GM18507 (cell line): ENCODE measurements at places on chromosomes 13 and 19.

DNA sequence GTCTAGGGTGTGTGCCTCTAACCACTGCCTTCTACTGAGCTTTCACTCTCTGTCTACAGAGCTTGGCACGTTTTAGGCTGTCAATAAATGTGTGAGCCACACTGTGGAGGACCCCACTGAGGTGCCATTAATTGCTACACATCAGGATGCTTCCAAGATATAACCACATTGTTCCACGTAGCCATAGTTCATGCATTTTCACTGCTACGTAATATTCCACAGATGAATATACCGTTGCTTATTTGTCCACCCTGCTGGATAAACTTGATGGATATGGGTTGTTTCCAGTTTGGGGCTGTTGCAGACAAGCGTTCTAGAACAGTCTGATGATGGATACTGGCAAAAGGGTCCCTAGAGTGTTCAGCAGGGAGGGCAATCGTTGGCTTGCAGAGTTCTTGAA lies 11.3 kb upstream of the NUMBL start:
- DNase-seq: no peak

GRCh38 chr19:35457173-35457572 lies 9.1 kb downstream of the FFAR2 start:
- no peak for DNase-seq

DNA sequence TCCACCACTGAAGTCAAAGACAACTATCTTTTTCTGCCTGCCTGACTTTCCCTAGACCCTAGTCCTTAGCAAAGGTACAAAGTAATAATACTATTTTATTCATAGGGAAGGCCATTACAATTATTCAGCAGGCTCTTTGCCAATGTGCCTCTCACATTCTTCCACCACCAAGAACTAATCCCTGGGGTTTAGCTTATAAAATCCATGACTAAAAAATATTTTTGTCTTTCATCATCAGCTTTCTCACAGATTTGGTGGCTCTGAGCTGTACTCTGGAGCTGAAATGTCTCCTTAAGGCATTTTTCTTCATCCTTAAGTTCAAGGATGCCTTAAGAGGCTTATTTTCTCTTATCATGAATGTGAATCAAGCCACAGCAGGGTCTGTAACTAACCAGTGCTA lies 96.1 kb downstream of the OXGR1 start:
- no peak for DNase-seq

GRCh38 chr19:33957804-33958203 lies 161.1 kb downstream of the KCTD15 start:
- no peak for DNase-seq

DNA sequence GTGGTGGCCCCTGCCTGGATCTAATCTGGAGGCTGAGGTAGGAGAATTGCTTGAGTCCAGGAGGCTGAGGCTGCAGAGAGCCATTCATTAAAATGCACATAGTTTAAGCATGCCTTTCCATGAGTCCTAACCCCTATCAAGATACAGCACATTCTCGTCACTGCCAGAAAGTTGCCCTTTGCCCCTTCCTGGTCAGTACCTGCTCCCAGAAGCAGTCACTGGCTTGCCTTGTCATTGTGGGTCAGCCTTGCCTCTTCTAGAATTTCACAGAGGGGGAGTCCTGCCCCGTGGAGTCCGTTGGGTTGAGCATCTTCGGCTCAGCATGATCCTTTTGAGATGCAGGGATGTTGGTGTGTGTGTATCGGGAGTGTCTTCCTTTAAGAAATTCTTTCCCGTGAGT lies 10.8 kb downstream of the BICRA start:
- no peak for DNase-seq
